T-cell (primary cell): ENCODE measurements at places on chromosomes 5 and 9. TPM values are rescaled to one million over a fixed set of nuclear protein-coding genes. Genes with fewer than 3 reads are reported as not detected.

DNA sequence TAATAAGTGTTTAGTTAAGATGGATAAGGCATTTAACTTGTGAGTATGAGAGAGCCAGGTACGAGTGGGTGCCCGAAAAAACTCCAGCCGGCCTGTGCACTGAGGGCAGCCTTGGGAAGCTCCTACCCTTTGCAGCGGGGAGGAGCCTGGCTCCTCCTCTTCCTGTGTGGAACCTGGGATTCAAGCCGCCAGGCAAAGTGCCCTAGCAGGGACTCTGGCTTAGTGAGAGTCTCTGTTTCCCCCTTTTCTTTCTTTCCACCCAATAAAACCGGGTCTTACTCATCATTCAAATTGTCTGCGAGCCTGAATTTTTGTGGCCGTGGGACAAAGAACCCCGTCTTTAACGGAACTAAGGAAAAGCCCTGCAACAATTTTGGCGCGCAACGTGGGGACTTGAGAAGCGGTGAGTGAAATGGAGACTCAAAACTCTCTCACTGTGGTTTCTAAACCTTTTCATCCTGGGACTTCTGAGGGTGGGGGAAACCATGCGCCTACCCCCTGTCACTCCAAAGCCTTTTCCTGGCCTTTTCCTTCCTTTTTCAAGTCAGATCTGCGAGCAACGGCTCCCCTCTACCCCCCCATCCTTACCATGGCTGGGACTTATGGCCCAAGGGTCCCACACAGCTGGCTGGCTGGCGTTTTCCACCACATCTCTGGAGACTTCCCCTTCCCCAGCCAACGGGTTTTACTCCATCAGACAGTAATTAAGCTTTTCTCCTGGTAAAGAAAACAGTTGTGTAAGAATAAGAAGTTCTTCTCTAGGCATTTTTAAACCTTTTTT lies 535.7 kb upstream of the ACO1 start:
- no peak for DNase-seq

DNA sequence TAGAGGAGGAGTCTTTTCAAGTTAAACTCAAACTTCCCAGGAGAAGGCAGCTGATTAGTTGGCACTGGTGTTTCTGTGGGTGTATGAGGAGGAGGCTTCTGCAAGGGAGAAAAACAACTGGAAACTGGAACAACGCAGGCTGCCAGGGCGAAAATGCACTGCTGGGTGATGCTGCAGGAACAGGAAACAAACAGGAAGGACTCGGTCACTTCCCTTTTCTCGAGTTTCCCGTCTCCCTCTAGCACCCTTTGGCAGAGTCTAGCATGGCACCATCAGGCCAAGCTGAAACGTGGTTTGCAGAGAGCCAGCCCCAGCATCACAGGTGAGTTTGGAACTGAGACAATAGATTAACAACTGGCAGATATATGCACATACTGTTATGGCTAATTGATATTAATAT lies 77.5 kb upstream of the CAST start:
- DNase-seq, result no peak

DNA sequence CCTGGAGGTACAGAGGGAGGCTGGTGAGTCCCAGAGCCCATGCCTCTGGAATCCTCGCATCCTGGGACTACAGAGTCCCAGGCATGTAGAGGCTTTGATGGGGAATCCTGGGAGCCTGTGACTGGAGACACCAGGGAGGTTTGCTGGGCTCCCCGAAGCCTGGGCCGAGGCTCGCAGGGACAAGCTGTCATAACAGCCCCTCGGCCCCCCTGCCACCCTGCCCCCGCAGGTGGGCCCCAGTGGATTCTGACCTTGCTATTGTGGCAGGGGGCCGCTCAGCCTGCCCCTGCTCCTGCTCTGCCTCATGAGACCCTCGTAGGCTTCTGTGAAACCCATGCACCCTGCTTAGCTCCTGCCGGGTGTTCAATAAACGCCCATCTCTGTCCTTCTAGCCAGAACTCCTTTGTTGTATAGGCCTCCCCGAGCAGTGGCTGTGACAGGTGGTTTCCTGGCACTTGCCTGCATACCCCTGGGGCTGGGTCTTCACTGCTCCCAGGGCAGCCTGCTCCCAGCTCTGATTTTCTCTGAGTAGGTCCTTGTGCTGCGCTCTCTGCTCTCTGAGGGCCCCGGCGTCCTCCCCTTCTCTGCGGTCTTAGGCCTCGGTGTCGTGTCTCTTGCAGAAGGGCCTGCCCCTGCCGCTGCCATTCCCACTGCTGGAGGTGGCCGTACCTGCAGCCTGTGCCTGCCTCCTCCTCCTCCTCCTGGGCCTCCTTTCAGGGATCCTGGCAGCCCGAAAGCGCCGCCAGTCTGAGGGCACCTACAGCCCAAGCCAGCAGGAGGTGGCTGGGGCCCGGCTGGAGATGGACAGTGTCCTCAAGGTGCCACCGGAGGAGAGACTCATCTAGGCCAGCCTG lies 20.4 kb downstream of the CRB2 start:
- DNase-seq, result no peak

- no peak for DNase-seq
These were observed 223.0 kb downstream of the IRX1 start for GRCh38 chr5:3818624-3819023.

Gene CCL28
- total RNA-seq, result 14.9 TPM
